Germinal center (tissue), 1 donor: ENCODE measurements at places on chromosomes 3 and 15.

DNA sequence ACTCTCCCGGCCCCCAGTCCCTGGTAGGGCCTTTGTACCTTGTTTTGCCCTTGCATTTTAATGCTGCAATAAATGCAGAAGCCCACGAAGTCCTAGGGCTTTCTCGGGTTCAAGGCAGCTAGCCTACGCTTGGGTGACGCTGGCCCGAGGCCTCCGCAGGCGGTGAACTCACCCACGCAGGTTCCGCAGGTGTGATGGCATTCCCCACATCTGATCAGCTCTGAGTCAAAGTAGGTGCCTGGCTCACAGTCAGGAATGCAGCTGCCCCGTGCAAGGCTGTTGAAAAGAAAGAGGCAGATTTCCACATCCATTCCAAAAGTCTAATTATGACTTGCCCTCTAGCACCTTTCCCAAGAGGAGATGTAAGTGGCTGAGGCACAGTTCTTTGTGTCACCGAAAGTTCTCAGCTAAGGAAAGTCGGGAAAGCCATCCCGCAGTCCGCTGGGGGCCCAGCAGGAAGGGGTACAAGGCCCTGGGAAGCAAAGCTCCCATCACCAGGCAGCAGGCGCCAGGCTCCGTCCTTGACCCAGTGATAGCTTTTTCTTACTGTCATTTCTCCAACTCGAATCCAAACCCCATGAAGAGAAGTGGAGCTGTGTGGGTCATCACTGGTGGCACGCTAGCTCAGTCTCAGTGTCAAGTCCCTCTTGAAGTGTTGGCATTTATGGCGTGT lies 23.2 kb upstream of the SNRPA1 start:
- DNase-seq = no peak

DNA sequence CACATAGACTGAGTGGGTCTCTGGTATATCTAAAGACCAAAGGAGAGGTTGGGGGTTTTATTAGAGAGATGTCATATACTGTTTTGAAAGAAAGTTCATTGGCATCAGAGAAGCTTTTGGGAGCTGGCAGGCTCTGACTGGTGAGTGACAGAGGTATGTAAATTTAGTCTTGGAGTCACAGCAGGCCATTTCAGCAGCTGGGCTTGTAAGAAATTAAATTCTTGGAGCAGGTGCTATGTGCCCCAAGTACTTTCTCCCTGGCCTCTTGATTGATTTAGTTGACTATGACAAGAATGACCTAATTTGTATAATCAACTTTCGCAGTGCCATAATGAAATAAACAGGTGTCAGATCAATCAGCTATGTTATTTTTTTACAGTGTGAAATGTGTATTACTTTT lies 47.8 kb upstream of the CDAN1 start:
- no peak for DNase-seq

DNA sequence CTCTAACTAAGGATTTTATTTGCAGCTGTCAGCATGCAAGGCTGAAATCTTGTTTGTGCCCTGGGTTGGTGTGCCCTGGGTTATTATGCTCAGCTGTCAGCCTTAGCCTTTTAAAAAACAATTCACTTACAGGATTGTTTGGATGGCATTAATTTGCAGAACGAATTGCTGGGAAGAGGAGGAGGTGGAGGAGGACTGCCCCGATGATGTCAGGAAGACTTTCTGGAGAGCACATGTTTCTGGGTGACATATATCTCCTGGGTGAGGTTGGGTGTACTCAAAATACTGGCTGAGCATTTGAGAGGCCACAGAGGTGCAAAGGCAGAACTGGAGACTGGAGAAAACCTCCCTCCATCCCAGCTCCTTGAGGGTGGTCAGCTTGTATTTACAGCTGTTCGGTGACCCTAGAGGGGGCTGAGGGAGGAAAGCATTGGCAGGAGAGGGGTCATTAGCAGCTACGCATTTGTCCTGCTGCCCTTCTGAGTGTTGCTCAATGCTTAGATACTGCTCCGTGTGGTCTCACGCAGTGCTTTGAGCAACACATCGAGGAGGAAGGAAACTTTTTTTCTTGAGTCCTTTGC lies 59.8 kb upstream of the PSMD6 start:
- no peak for DNase-seq

- DNase-seq = no peak
Observed at GRCh38 chr15:39125226-39125625, 455.7 kb upstream of the THBS1 start.

DNA sequence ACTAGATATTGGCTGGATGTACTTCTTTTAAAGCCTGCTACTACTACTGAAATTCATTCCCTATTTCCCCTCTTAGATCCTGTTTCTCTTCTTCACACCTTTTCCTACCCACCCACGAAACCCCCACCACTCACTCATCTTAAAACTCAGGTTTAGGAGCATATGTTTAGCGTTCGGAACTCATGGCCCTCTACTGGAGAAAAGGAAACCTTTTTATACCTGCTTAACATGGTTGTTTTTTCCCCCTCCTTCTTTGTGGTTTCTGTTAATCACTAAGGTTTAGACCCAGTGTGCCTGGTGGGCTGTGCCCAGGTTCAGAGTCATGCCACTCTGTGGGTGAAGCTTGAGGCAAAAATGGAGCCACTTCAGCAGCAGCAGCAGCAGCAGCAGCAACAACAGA lies 2.6 kb downstream of the ARID3B start:
- DNase-seq = peak; percentile 21

DNA sequence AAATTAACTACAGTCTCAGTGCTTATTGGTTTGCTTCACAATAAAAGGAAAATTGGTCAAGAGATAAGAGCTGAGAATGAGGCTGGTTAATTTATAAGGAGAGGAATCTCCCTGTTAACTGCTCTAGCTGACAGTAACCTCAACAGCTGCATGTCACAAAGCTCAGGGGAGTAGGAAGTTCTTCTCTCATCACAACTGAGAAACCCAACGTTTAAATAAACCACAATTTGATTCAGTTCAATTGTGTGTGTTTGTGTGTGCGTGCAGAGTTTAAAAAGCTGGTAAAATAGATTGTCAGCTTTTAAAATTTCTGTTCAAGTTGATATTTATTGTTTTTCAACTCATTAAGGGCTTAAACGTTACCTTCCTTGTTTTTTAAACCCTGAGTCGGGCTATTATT lies 3.5 kb upstream of the TGFBR2 start:
- DNase-seq = no peak

DNA sequence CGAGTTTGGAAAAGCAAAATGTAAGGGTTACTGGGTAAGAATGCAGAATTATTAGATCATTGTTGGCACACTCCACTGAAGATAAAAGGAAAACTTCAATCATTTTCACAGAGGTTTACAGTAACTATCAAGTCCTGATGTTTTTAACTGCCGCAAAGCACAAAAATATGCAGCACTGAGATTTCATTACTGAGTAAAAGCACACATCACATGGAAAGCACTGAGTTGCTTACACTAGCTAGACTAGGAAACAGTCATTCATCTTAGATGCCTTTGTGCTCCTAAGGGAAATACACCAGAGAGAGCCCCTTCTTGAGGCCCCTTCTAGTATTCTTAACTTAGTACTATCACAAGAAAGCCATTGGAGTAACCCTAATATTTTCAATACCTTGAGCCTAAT lies 11.8 kb upstream of the P2RY1 start:
- DNase-seq = no peak

- no peak for DNase-seq
Observed at GRCh38 chr15:101113114-101114005, 138.5 kb downstream of the CHSY1 start.

- peak; percentile 8 for DNase-seq
Observed at GRCh38 chr3:119257654-119258410, 17.2 kb upstream of the B4GALT4 start.

- no peak for DNase-seq
Observed at GRCh38 chr3:125229707-125230106, 17.2 kb upstream of the SLC12A8 start.

- DNase-seq = no peak
Observed at GRCh38 chr3:79167651-79168416, 600.0 kb downstream of the ROBO1 start.

DNA sequence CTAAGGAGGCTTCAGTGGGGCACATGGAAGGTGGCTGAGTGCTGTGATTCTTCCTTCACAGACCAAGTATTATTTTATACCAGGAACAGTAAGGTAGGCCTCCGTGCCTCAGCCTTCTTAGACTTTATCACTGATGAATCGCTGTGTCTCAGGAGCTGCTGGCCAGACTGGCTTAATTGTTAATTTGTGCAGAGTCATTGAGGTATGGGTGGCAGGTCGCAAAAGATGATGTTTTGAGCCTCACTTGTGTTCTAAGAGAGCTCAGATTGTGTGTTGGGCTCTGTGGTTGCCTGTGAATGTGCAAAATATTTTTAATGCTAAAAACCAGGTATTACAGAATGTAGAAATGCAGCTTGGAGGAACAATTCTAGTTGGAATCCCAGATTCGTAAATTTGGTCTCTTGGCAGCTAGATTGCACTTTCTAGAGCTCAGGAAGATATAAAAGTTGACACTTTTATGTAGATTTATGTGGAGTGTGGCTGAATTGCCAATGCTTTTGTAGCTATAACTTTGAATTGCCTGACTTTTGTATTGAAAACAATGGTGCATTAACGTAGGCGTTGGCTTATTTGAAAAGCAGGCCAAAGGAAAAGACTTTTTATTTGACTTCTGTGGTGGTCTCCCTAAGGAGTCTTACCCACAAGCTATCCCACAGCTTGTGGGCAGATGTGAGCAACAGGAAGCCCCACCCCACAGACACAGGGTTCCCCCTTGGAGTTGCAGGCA lies 53.4 kb downstream of the LARS2 start:
- DNase-seq = no peak

DNA sequence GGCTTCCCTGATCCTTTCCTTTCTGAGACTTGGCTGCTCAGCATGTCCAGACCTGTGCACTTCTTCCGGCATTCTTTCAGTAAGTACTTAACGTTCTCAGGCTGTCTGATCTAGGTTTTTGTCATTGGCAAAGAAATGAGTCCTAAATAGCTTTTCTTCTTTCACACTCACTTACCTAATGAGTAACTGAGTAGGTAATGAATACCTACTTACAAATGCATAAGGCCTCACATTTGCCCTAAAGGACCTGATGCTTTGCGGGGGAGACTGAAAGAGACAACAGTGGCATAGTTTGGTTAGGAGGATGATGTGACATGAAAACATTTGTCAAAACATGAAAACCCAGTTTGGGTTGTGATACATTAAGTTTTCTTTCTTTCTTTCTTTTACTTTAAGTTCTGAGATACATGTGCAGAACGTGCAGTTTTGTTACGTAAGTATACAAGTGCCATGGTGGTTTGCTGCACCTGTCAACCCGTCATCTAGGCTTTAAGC lies 516.7 kb upstream of the CFAP20DC start:
- DNase-seq = no peak

DNA sequence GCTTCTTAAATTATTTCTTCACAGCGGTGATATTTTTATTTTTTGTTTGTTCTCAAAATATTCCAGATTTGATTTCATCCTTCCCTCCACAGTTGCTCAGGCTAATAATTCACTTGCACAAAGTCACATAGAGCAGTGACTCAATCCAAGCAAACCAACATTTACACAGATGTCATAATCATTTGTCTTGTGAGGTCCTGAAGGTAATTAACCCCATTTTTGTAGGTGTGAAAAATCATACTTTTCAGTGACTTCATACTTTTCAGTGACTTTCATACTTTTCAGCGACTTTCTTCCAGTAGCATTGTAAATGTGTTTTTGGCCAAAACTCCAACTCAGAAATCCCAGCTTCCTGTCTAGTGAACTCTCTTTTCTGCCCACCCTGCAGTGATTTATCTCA lies 32.1 kb downstream of the CD200 start:
- no peak for DNase-seq

GRCh38 chr15:56805466-56806147 lies 72.3 kb upstream of the ZNF280D start:
- DNase-seq = peak; percentile 11

DNA sequence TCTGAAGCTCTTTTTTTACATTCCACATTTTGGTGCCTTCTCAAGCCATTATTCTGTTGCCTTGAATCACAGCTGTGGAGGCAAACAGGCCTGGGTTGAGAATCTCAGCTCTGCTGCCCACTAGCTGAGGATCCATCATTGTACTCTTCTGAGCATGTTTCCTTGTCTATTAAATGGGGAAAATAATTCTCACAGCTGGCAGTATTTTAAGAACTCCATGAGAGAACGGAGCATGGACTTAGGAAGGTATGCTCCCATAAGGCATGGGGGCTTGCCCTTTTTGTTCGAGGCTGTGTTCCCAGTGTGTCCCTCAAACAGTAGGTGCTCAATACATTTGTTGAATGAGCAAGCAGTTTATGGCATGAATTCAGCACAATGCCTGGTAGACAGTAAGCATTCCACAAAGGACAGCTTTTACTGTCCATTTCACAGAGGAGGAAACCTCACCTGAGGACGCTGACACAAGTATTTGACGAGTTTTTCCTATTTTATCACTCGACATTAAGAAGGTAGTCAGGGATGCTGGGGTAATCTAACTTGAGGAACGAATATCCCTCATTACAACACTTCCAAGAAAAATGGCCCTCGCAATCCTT lies 2.1 kb upstream of the PTPRG start:
- DNase-seq = no peak

- DNase-seq = no peak
Observed at GRCh38 chr15:32704395-32704981, 13.3 kb upstream of the GREM1 start.

- no peak for DNase-seq
Observed at GRCh38 chr3:36546226-36546625, 165.9 kb downstream of the STAC start.

- DNase-seq = no peak
Observed at GRCh38 chr15:85852969-85853368, 58.2 kb upstream of the KLHL25 start.

GRCh38 chr3:153855772-153856171 lies 265.4 kb upstream of the ARHGEF26 start:
- DNase-seq = no peak

DNA sequence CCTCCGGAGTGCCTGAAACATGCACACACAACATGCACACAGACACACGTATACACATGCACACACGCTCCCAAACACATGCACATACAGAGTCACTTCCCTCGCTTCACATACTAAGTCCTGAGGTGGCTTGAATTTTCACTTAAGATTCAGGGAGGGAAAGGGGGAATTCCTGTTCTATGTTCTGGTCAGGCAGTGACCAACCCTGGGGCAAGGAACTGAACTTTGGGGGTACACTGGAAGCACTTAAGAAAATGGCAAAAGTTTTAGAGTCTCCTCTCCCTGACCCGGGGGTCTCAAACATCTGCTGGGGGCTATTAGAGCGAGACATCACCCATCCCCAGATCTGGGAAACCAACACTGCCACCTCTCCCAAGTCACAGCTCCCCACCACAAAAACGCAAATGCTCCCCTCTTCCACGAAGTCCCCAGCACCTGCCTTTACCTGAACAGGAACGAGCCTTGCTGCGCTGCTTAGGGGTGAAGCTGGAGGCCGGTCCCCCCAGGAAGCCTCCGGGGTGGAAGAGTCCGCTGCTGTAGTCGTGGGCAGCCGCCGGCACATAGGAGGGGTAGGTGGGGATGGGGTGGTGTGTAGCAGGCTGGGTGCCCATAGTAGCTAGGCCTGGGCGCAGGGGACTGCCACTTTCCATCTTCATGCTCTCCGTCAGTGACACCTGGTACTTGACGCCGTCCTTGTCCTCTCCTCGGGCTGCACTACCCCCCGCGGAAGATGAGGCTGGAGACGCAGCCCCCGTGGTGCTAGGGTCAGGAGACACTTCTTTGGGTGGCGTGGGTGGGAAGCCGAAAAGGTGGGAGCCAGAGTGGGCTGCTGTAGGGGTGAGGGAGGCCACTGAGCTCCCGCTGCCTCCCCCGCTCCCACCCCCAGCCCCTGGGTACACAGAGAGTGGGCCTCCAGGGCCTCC lies 7.5 kb downstream of the GATA2 start:
- DNase-seq = no peak

- DNase-seq = no peak
Observed at GRCh38 chr3:197000211-197000610, 29.4 kb downstream of the MELTF start.

- DNase-seq = no peak
Observed at GRCh38 chr3:184672977-184673870, 38.6 kb downstream of the MAGEF1 start.

GRCh38 chr15:38563723-38564519 lies 693 bp downstream of the RASGRP1 start:
- DNase-seq = peak; percentile 84
